LHCN-M2 (cell line): ENCODE measurements at places on chromosomes 16 and 17.
A peak's percentile ranks its signal among the peaks of the same experiment; 100 is the strongest.

DNA sequence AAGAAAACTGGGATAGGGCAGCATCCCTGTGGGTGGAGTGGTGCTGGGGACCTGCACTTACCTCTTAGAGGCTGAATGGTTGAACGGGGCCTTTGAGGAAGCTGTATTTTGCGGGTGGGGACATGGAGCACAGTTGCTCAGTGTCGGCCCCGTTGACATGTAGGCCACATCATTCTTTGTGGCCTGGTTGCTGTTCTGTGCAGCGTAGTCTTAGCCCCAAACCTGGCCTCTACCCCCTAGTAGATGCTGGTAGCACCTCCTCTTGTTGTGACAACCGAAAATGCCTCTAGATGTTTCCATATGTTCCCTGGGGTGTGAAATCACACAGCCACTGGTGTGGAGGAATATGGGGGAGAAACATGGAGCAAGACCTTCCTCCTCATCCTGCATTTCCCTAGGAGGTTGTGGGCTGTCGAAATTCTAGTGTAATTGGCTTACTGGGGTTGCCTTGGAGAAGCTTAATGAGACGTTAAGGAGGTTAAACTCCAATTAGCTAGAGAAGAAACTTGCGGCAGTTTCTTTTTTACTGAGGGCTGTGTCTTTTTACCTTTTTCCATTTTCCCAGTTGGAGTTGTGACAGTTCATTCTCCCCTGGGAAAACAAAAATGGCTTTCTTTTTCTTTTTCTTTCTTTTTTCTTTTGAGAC is 9.4 kb downstream of the ABCC1 start:
- DNase-seq: no peak

- DNase-seq: peak; percentile 41
Observed at GRCh38 chr17:78748048-78748729, 33.9 kb downstream of the CYTH1 start.

DNA sequence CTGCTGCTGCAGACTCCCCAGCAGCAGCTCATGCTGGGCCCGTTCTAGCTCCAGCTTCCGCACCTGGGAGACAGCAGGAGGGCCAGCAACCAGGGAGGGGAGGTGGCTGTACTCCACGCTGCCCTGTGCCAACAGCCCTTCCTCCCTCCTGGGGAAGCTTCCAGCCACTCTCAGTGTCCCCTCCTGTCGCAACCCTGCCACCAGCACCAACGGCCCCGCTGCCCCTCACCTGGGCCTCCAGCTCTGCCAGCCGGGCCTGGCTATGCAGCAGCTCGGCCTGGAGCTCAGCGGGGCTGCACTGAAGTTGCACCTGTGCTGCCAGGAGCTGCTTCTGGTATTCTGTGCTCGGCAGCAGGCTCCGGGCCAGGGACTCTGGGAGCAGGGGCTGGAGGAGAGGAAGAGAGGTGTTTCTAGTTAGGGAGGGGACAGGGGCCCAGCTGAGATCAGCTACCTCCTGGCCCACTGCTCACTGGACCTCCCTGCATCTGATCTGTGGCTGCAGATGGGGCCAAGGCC is 15.4 kb upstream of the MRPL38 start:
- DNase-seq: no peak

GRCh38 chr16:80437707-80438106 is 103.1 kb upstream of the DYNLRB2 start:
- DNase-seq: no peak

DNA sequence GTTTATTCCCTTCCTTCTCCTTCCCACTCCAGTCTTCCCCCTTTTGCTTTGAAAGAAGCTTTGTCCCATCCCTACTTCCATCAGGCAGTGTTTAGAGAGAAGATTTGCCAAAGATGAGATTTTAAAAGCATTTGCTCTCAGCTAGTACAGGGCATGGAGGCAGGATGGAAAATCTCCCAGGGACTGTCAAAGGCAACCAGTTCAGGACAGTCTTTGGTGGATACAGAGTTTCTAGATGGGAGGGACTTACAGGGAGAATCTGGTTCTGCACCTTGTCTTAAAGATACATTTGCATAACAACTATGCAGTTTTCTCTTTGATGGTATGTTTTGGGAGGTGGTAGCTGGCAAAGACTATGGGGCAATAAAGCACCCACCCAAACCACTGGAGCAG is 26.2 kb downstream of the CHD9 start:
- DNase-seq: no peak

- no peak for DNase-seq
Observed at GRCh38 chr16:10879681-10880589, 2.9 kb downstream of the CIITA start.

- no peak for DNase-seq
Observed at GRCh38 chr17:57067162-57067561, 17.9 kb upstream of the AKAP1 start.

DNA sequence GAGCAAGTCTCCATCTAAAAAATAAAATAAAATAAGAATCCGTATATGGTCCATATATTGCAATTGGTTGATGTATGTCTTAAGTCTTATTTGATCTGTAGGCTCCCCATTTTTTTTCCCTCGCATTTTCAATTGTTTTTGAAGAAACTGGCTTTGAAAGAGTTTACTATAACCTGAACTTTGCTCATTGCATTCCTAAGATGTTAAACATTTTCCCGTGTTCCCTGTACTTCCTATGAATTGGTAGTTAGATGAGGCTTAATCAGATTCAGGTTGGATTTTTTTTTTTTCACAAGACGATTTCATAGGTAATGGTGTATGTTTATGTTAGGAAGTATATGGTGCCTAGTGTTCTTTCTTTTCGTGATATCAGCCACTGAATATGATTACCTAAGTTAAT is 3.3 kb downstream of the LRRC36 start:
- DNase-seq: no peak

DNA sequence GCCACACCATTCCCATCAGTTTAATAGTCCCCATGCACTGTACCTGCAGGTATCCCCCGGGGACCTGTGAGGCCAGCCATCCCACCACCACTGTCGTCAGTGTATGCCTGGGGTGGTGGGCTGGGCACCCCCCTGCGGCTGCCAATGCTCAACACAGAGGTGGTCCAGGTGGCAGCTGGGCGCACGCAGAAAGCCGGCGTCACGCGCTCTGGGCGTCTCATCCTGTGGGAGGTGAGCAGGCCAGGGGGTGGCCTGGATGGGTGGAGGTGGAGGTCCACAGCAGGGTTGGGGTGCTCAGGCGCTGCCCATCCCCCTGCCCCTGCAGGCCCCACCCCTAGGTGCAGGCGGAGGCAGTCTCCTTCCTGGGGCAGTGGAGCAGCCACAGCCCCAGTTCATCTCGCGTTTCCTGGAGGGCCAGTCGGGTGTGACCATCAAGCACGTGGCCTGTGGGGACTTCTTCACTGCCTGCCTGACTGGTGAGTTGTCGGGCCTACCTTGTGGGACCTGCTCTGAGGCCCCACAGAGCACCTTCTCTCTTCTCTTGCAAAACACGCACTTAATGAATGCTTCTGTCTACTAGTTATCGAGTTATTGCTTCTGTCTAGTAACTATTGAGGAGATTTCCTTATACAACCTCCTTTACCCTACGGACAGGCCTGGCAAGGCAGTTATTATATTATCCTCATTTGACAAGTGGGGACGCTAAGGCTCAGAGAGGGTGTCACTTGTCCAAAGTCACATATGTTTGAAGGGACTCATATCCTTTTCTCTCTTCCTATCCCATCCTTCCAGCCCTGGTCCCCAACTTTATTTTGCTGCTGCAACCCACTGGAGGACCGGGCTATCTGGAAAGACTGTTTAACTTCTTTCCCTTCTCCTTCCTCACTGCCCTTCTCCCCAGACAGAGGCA is 5.8 kb upstream of the TRAF4 start:
- DNase-seq: no peak

- no peak for DNase-seq
Observed at GRCh38 chr16:1640261-1640941, 28.2 kb downstream of the CRAMP1 start.

GRCh38 chr16:30786936-30787612 is at the start of gene ZNF629:
TSS of gene ZNF629 (minus strand) at chr16:30787205. CDS start at chr16:30784482, 2,723 bp downstream.
- DNase-seq: peak; percentile 70

DNA sequence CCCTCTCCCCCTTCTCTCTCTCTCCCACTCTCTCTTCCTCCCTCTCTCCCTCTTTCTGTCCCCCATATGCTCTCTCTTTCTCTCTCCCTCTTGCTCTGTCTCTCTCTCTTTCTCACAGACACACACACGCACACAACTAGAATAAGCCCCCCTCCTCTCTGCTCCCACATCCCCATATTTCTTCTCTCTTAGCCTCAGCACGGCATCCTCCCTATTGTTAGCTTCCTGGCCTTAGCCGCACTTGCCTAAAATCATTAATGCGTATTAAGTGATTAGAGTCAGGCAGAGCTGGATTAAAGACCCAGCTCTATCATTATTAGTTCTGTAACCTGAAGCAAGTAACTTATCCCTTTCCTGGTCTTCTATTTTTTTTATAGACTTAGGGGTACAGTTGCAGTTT is 319.0 kb upstream of the C16orf82 start:
- no peak for DNase-seq

DNA sequence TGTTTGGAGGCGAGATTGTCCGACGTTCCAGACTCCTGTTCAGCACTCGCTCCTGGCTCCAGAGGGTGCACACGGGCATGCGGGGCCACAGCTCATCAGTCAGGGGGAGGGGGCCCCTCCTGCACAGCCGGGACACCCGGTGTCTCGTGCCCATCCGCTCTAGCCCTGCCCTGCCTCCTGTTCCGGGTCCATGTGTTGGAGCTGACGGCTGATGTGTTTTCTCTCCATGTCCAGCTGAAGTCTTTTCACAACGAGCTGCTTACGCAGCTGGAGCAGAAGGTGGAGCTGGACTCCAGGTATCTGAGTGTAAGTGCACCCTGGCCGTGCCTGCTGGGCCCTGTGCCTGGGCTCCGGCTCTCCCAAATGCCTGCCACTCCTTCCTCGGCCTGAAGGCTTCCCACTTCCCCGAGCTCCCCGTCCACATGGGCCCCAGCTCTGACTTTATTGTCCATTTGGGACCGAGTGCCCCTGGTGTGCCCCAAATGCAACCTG is 50.5 kb downstream of the BAIAP2 start:
- DNase-seq: no peak

DNA sequence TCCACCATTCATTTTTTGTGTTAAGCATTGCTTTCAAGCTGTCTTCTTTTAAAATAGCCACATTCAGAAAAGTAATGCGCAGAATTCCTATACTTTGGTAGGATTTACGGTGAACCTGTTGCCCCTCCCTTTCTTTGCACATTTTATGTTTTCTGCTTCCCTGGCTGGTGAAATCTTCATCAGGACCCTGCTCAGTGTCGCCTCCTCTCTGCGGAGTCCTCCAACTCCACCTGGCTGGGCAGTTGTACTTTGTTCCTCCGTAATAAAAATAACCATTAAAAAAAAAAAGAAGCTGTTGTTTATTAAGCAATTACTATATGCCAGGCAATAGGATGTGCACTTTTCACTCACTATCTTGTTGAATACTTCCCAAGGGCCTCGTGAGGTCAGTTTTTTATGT is 2.9 kb downstream of the UMOD start:
- DNase-seq: no peak

GRCh38 chr16:17309510-17309909 is 161.2 kb downstream of the XYLT1 start:
- no peak for DNase-seq

DNA sequence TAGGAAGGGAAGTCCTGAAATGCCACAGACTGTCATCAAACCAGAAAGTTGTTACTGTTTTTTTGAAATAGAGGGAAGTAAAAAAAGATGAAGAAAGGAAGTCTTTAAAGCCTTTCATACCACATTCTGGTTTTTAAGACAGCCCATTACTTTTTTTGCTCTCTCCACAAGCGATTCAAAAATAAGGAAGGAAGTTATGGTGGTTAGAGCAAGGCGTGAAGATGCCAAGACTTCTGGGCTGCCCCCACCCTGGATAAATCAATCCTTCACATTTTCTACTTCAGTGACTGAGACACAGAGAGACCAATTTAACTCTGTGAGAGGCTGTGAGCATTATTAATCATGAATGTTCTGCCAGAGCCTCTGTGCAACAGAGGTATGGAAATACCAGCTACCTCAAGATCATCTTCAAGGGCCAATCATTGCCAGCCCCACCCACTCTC is 82.3 kb upstream of the BCAR1 start:
- DNase-seq: no peak

DNA sequence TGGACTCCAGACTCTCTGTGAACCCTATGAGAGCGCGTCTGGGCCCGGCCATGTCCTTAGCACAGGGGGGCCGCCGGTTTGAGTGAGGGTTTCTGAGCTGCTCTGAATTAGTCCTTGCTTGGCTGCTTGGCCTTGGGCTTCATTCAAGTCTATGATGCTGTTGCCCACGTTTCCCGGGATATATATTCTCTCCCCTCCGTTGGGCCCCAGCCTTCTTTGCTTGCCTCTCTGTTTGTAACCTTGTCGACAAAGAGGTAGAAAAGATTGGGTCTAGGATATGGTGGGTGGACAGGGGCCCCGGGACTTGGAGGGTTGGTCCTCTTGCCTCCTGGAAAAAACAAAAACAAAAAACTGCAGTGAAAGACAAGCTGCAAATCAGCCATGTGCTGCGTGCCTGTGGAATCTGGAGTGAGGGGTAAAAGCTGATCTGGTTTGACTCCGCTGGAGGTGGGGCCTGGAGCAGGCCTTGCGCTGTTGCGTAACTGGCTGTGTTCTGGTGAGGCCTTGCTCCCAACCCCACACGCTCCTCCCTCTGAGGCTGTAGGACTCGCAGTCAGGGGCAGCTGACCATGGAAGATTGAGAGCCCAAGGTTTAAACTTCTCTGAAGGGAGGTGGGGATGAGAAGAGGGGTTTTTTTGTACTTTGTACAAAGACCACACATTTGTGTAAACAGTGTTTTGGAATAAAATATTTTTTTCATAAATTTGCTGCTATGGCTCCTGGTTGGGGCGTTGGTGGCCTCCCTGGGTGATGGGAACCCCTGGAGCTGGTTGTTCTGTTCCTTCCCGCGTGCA is 23.1 kb downstream of the STAT5A start:
- peak; percentile 76 for DNase-seq

DNA sequence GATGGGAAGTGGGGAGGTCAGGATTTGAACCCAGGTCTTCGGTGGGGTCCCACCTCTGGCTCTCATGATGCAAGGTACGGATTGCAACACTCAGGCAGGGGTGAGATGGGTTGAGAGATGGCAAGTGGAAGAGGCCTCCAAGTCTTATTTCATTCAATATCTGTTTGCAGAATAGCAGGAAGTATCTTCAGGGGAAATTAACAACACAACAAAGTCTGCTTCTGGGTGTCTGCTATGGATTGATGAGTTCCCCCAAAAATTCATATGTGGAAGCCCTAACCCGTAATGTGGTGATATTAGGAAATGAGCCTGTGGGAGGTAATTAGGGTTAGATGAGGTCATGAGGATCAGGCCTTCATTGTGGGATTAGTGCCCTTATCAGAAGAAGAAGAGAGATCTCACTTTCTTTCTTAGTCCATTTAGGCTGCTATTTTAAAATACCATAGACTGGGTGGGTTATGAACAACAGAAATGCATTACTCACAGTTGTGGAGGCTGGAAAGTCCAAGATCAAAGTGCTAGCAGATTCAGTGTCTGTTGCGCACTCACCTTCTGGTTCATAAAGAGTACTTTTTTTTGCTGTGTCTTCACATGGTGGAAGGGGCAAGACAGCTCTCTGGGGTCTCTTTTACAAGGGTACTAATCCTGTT is 4.4 kb upstream of the CD300H start:
- no peak for DNase-seq

GRCh38 chr16:88048985-88049384 is 97.8 kb downstream of the BANP start:
- no peak for DNase-seq
